T-cell (primary cell): ENCODE measurements at places on chromosomes 16 and 17. TPM values are rescaled to one million over a fixed set of nuclear protein-coding genes. Genes with fewer than 3 reads are reported as not detected.

GRCh38 chr16:30984669-30985400 is at the start of gene HSD3B7:
Gene HSD3B7 (plus strand): TSS chr16:30985207. CDS start chr16:30985659, 452 bp downstream.
- peak; percentile 66 for DNase-seq

GRCh38 chr17:43966276-43966675 is 12.5 kb upstream of the PYY start:
- DNase-seq, result no peak

Gene FBXL20
- 28.9 TPM for total RNA-seq

DNA sequence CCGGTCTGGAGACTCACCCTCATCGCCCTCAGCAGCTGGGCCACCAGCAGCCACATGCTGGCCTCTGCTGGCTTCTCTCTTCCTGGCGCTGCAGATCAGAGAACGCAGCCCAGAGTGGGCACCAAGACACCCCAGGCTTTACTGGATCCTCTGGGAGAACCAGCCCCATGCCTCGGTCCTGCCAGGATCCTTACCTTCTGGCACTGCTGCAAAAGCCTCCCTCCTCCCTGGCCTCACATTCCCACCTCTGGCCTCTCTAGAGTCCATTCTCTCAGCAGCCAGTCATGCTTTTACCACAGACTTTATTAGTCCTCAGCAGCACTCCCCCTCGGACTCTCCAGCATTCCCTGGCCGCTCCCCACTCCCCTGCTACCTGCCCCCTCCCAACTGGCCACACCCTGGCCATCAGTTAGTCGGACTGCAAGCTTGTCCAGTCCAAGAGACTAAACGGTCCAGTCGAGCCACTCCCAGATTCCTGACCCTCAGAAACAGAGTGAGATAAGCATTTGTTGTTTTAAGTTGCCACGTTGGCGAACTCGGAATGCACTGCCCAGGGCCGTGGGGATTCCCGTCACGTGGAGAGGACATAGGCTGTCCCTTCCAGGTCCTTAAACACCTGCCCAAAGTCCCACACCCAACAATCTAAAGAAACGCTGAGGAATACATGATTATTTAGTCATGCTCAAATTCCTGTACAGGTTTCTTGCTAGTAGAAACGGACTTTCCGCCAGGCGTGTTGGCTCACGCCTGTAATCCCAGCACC is 5.9 kb upstream of the SPG7 start:
- no peak for DNase-seq

Gene GPRC5B
- total RNA-seq, result 1.2 TPM

- no peak for DNase-seq
Observed at GRCh38 chr17:50170662-50171370, 5.0 kb downstream of the SGCA start.

DNA sequence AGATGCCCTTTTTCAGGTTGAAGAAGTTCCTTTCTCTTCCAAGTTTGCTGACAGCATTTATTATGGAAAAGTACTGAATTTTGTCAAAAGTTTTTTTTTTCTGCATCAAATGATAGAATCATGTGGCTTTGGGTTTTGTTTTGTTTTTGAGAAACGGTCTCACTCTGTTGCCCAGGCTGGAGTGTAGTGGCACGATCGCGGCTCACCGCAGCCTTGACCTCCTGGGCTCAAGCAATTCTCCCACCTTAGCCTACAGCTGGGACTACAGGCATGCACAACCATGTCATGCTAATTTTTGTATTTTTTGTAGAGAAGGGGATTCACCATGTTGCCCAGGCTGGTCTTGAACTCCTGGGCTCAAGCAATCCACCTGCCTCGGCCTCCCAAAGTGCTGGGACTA is 7.3 kb downstream of the CMTM4 start:
- no peak for DNase-seq

Gene TMC7
- 0.13 TPM for total RNA-seq

Gene CA5A
- total RNA-seq, result 0.20 TPM

DNA sequence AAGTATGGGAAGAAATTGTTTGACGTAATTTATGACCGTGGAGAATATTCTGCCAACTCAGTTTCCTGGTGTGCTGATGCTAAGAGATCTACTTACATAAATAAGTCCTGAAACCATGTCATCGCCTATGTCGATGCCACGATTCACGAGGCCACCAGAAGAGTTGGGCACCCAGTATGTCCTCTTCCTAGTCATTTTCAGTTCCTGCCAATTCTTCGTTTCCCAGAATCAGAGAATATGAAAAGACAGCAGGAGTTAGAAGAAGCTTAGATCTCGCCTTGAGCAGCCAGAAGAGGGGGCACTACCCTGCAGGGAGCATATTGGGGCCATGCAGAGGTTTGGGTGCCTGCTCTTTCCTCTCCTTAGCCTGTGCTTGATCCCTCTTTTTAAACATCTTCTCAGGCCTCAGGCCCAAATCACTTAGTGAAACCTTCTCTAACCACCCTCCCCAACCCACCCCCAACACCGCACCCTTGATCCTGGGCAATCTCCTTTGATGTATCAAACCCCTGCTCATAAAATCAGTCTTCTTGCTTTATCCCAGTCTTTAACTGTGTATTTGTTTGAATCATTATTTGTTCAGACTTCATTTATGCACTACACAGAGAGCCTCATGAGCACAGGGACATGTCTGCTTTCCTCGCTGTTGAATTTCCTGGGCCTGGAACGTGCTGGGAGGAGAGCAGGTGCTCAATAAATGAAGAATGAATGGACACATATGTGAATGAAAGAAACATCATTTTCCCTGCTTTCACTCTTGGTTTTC is 12.2 kb upstream of the LONP2 start:
- DNase-seq, result no peak

Gene TP53TG3C
- not detected for total RNA-seq

DNA sequence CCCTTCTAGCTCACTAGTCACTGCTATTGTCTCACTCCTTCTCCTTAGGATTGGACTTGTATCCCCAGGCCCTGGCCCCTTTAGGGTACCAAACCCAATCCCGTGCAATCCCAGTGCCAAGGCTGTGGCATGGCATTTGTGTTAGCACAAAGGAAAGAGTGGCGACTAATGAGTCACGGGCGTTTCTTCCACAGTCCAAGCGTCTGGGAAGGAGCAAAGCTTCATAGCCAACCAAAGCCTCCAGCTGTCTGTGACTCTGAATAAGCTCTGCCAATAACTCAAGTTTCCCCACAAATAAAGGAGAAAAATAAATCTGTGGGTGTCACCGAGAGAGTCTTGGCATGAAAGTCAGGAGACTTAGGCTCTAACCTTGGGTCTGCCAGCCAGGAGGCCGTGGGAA is 54.6 kb upstream of the COX10 start:
- DNase-seq, result no peak

Gene SEZ6
- not detected for total RNA-seq

Gene CACNA1H
- 4.0 TPM for total RNA-seq

- no peak for DNase-seq
Observed at GRCh38 chr17:57983446-57983845, 4.6 kb downstream of the VEZF1 start.

Gene PRKCA
- total RNA-seq, result 82.0 TPM

DNA sequence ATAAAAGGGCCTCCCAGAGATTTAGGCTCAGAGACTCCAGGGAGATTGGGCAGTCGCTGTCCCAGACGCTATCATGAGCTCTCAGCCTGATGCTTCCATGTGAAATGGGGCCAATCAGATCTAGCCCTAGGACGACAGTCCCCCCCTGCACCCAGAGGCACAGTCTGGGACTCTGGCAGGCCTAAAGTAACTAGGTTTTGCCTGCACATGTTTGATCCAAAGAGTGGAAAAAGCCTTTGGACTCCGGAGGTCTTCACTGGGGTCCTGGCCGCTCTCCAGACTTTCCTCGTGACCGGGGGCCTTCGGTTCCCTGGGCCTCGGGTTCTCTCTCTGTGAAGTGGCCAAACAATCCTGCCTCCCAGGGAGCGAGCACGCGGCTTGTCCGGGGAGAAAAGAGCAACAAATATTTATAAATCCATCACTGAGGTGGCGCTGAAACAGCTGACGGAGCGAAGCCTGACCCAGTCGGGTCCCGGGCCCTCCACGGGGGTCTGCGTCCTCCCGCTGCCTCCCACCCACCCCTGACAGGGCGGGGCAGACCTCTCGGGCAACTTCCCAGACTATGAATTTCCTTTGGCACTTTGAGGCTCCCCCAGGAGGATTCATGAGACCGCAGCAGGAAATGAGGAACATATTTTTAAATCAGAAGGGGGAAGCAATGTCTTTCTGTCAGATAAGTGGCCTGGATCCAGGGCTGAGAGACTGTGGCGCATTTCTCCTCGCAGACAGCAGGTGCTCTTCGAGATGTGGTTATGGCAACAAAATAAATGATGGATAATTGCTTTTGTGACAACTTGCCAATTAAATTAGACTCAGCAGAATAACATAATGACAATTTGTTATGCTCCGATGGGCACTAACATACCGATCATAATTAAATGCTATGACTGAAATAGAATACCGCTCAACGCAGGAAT is 38.9 kb downstream of the MRPS23 start:
- no peak for DNase-seq

DNA sequence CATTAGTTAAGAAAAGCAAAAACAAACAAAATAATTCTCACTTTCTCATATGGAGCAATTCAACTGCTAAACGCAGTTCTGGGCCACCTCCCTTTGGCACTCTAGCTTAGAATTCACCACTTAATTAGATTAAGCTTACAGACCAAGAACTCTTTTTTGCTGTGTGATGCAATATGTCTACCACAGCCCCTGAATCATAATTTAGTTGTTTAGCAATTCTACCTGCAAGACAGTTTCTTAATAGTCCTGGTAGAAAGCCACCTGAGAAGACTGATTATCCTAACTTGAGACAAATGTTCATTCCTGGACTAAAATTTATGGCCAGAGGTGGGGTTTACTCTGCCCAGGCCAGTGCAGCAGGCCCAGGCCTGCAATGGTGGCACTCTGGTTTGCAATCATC is 205.9 kb downstream of the HS3ST3A1 start:
- no peak for DNase-seq

GRCh38 chr16:68062910-68063393 is 22.2 kb upstream of the NFATC3 start:
- DNase-seq, result peak; percentile 37

- no peak for DNase-seq
Observed at GRCh38 chr17:39951924-39952679, 10.7 kb upstream of the GSDMA start.

GRCh38 chr17:76789235-76789788 is 51.4 kb downstream of the MFSD11 start:
- DNase-seq, result no peak

- DNase-seq, result no peak
Observed at GRCh38 chr17:67520916-67521774, 144.1 kb downstream of the PITPNC1 start.

- DNase-seq, result no peak
Observed at GRCh38 chr17:6166492-6167179, 96.5 kb downstream of the WSCD1 start.

- DNase-seq, result no peak
Observed at GRCh38 chr16:51167170-51167895, 16.3 kb upstream of the SALL1 start.

DNA sequence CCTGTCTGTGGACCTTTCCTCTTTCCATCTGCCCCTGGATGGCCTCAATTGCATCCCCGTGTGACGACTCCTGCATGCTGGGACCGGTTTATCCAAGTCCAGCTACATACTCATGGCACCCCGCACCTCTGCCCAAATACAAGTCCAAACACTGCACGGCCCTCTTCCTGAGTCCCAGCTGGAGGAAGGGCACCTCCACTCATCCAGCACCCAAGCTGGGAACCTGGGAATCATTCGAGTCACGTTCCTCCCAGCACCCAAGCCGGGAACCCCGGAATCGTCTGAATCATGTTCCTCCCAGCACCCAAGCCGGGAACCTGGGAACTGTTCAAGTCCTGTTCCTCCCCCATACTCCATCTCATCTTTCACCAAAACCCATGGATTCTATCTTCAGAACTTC is 10.2 kb downstream of the TRARG1 start:
- no peak for DNase-seq

Gene IGF2BP1
- total RNA-seq, result not detected

DNA sequence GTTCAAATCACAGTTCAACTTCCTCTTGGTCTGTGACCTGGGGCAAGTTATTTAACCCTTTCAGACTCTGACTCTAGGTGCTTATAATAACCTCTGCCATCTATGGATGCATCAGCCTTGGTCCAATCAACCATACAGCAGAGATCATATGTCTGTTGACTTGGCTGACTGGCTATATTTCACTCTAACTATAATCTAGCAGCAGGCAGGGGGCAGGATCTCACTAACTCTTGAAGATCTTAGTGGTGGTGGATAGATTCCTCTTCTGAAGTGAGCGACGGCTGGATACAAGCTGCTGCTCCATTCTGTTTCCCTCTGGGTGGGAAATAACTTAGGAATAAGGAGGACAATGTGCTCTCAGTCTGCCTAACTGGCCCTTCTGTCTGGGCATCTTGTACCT is 146.6 kb downstream of the SKAP1 start:
- no peak for DNase-seq
